ENCODE measurements at places on chromosomes 2 and 18.

DNA sequence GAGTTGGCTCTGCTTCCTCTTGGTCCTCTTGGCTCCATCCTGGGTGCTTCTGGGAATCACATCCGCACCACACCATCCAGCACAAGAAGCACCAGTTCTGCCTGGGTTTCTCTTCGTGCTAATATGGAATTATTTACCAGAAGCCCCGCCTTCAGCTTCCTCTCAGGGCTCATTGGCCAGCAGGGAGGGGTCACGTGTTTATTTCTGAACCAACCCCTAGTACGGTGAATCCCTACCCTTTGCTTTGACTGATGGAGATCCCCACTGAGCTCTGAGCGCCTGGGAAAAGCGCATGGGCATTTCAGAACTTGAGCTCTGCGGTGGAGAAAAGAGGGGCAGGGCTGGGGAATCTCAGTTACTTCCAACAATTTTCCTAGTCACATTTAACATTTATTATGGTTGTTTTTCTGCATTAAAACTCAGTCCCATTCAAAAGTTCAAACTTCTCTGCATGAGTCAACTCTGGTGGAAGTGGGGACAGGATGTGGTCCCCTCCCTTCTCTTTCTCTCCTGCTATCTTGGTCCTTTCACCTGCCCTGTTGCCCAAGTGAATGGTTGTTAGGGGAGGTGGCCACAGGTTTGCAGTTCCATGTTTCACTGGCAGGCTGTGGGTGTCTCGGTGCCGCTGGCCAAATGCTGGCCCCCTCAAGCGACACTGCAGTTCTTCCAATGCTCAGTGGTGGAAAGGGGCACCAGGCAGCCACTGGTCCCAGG is 76.4 kb upstream of the TTC39C start:
- H3K4me1 ChIP-seq = peaks cover 15% of the 10 kb centered on the region
- no peaks in the 10 kb centered on the region for H3K27me3 ChIP-seq
- no peak for DNase-seq
- H3K36me3 ChIP-seq = no peaks in the 10 kb centered on the region

- H3K4me1 ChIP-seq = peaks cover 28% of the 10 kb centered on the region
- DNase-seq = no peak
- H3K4me3 ChIP-seq = no peak overlapping the region
- H3K36me3 ChIP-seq = no peaks in the 10 kb centered on the region
- H3K27me3 ChIP-seq = no peaks in the 10 kb centered on the region
Measured at GRCh38 chr2:26542676-26543505, 65.0 kb upstream of the OTOF start.

- H3K4me1 ChIP-seq = peaks cover 23% of the 10 kb centered on the region
- H3K4me3 ChIP-seq = no peak overlapping the region
- no peaks in the 10 kb centered on the region for H3K27me3 ChIP-seq
- no peaks in the 10 kb centered on the region for H3K36me3 ChIP-seq
Measured at GRCh38 chr18:6682437-6683111, 46.9 kb upstream of the ARHGAP28 start.

- H3K27ac ChIP-seq = peak overlapping the region; percentile 40
- peaks cover 42% of the 10 kb centered on the region for H3K4me1 ChIP-seq
- H3K27me3 ChIP-seq = no peaks in the 10 kb centered on the region
- peaks cover 11% of the 10 kb centered on the region for H3K36me3 ChIP-seq
- no peak overlapping the region for H3K4me3 ChIP-seq
Measured at GRCh38 chr2:51025906-51026555, 5.9 kb downstream of the NRXN1 start.

GRCh38 chr18:35438480-35439234 is 59.1 kb downstream of the INO80C start:
- H3K4me1 ChIP-seq = peaks cover 5% of the 10 kb centered on the region
- H3K36me3 ChIP-seq = no peaks in the 10 kb centered on the region

GRCh38 chr2:178163395-178163794 is 30.9 kb upstream of the OSBPL6 start:
- H3K27me3 ChIP-seq = no peaks in the 10 kb centered on the region
- DNase-seq = no peak
- H3K27ac ChIP-seq = no peak overlapping the region
- H3K4me3 ChIP-seq = no peak overlapping the region

- no peaks in the 10 kb centered on the region for H3K27me3 ChIP-seq
- no peaks in the 10 kb centered on the region for H3K4me1 ChIP-seq
- H3K4me3 ChIP-seq = no peak overlapping the region
- no peak for DNase-seq
- H3K36me3 ChIP-seq = no peaks in the 10 kb centered on the region
Measured at GRCh38 chr2:102424754-102425153, 1.8 kb downstream of the IL18RAP start.

DNA sequence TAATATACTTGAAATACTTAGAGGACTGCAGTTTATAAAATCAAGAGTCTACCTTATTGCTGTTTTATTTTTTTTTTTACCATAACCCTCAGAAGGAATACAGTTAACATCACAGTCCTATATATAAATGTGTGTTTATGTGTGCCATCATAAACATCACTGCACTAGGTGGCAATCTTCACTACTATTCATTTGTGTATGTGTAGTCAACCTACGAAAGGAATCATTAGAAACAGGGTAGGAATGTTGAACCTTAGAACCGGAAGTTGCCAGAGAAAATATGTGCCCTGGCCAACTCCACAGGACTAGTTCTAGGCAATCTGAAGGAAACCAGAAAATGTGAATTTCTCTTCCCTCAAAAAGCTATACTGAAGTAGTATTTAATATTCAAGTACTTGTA is 3.4 kb downstream of the GEN1 start:
- peaks cover 28% of the 10 kb centered on the region for H3K4me1 ChIP-seq
- H3K27ac ChIP-seq = no peak overlapping the region
- no peak overlapping the region for H3K4me3 ChIP-seq
- peaks cover 13% of the 10 kb centered on the region for H3K36me3 ChIP-seq

DNA sequence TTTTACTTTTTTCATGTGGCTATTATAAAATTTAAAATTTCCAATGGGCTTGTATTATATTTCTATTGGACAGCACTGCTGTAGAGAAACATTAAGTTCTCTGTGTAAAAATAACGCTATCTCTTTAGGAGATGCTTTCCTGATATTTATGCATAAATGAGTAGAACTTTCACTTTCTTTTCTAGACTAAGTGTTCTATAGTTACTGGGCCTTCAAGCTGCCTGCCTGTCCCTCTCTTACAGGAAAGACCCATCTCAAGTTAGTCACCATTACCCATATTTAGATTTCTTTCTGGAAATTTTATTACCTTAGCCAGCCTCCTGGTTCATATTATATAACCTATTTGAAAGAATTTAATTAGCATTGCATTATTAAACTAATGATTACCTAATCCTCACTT is 4.8 kb downstream of the ITGA4 start:
- no peaks in the 10 kb centered on the region for H3K36me3 ChIP-seq
- H3K27ac ChIP-seq = no peak overlapping the region
- no peak overlapping the region for H3K4me3 ChIP-seq
- peaks cover 50% of the 10 kb centered on the region for H3K27me3 ChIP-seq
- H3K4me1 ChIP-seq = peaks cover 11% of the 10 kb centered on the region

GRCh38 chr2:23480957-23481797 is 96.2 kb downstream of the KLHL29 start:
- H3K36me3 ChIP-seq = no peaks in the 10 kb centered on the region
- H3K4me3 ChIP-seq = no peak overlapping the region
- peak; percentile 66 for DNase-seq
- H3K27me3 ChIP-seq = peaks cover 3% of the 10 kb centered on the region

DNA sequence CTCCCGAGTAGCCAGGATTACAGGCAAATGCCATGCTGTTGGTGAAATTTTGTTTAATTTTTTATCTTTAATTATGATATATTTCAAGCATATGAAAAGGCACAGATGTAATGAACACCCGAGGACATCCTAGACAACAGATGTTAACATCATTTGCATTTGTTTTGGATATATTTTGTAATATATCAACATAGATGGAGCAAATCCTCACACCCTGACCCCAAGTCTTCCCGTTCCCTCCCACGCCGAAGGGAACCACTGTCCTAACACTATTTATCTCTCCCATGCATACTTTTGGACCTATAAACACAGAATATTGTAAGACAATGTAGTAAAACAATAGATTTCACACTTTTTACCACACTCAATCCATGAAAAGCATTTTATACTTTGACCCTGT is 99.5 kb downstream of the GFPT1 start:
- DNase-seq = no peak
- no peak overlapping the region for H3K27ac ChIP-seq
- H3K4me3 ChIP-seq = no peak overlapping the region
- H3K4me1 ChIP-seq = no peaks in the 10 kb centered on the region

GRCh38 chr2:210620456-210620855 is 64.1 kb downstream of the CPS1 start:
- peaks cover 30% of the 10 kb centered on the region for H3K4me1 ChIP-seq
- peak overlapping the region; percentile 77 for H3K27ac ChIP-seq
- no peaks in the 10 kb centered on the region for H3K27me3 ChIP-seq
- H3K36me3 ChIP-seq = no peaks in the 10 kb centered on the region

DNA sequence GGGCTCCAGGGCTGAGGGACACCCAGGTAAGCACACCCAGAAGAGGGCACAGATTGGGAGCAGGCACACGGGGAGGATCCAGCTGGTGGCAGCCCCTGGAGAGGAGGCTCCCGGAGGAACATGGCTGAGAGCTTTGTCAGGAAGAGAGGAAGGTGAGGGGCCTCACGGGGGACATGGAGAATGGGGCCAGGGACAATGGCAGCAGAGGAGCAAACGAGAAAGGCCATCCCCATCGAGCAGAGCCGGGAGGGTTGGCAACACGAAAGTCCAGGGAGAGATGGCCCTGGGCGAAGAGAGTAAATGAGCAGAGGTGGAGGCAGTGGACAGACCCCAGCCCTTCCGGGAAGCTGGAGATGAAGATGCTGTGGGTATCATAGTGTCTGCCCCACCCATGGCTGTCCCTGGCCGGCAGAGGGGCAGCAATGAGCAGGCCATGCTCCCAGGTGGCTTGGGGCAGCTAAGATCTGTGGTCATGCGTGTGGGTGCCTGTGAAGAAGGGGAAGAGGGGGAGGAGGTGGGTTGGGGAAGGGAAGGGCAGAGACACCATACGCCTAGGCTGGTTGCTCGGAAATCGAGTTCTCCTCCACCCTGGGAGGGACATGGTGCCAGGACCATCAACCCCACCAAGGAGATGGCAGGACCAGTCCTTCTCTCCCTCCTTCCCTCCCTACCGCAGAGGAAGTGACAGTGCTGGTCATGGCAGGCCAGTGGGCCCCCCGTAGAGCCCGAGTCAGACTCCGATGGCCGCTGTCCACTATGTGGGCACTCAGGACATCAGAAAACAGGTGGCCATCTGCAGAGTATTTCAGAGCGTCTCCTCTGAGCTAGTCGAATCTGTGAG is 191.7 kb downstream of the NDUFA10 start:
- H3K36me3 ChIP-seq = no peaks in the 10 kb centered on the region
- no peak overlapping the region for H3K27ac ChIP-seq
- peaks cover 19% of the 10 kb centered on the region for H3K4me1 ChIP-seq
- no peak for DNase-seq
- no peaks in the 10 kb centered on the region for H3K27me3 ChIP-seq
- H3K4me3 ChIP-seq = no peak overlapping the region

GRCh38 chr2:219125886-219126270 is 34.7 kb downstream of the NHEJ1 start:
- no peaks in the 10 kb centered on the region for H3K36me3 ChIP-seq
- H3K4me3 ChIP-seq = no peak overlapping the region
- no peak overlapping the region for H3K27ac ChIP-seq
- no peaks in the 10 kb centered on the region for H3K27me3 ChIP-seq

GRCh38 chr2:145380436-145381017 is 860.6 kb upstream of the ZEB2 start:
- H3K4me3 ChIP-seq = no peak overlapping the region
- no peaks in the 10 kb centered on the region for H3K27me3 ChIP-seq
- H3K36me3 ChIP-seq = no peaks in the 10 kb centered on the region
- no peaks in the 10 kb centered on the region for H3K4me1 ChIP-seq
- no peak for DNase-seq

DNA sequence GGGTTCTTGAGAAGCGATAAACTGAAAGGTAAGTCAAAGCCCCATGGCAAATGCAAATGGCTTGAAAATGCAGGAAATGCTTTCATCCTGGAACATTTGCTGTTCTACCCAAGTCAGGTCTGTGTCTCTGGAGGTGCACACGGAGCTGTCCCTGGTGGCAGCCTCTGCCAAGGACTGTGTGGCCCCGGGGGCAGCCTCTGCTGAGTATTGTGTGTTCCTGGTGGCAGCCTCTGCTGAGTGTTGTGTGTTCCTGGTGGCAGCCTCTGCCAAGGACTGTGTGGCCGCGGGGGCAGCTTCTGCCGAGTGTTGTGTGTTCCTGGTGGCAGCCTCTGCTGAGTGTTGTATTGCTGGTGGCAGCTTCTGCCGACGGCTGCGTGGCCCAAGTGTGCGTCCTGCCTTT is 135.6 kb upstream of the ALKAL2 start:
- H3K4me1 ChIP-seq = peaks cover 6% of the 10 kb centered on the region
- H3K4me3 ChIP-seq = no peak overlapping the region
- no peak for DNase-seq

- H3K4me1 ChIP-seq = peaks cover 31% of the 10 kb centered on the region
- DNase-seq = peak; percentile 68
- H3K27me3 ChIP-seq = peaks cover 57% of the 10 kb centered on the region
- no peak within 1 kb of the TSS for H3K27ac ChIP-seq
Measured at GRCh38 chr2:224039080-224039769, at the start of gene SERPINE2. TSS of gene SERPINE2 (minus strand) at chr2:224039286. CDS start at chr2:224001900, 37,386 bp downstream.

DNA sequence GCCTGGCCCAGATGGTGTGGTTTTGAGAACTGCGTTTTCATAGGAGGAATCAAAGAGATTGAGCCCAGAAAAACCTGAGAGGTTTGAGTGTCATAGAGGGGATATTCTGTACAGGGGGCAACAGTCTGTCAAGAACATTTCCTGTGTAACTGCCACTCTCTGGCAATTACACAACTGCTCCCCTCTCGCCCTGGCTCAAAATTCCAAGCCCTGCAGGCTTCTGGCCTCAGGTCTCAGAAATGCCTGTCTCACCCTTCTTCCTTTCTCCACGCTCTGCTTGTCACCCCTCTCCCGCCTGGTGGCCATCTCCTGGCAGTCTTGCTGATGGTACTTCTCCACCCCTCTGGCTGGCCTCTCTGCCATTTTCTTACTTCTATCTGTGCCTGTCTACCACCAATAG is 4.0 kb downstream of the VAMP5 start:
- peaks cover 11% of the 10 kb centered on the region for H3K4me1 ChIP-seq
- no peaks in the 10 kb centered on the region for H3K36me3 ChIP-seq
- no peak for DNase-seq
- peaks cover 42% of the 10 kb centered on the region for H3K27me3 ChIP-seq
- H3K4me3 ChIP-seq = no peak overlapping the region
- H3K27ac ChIP-seq = no peak overlapping the region

DNA sequence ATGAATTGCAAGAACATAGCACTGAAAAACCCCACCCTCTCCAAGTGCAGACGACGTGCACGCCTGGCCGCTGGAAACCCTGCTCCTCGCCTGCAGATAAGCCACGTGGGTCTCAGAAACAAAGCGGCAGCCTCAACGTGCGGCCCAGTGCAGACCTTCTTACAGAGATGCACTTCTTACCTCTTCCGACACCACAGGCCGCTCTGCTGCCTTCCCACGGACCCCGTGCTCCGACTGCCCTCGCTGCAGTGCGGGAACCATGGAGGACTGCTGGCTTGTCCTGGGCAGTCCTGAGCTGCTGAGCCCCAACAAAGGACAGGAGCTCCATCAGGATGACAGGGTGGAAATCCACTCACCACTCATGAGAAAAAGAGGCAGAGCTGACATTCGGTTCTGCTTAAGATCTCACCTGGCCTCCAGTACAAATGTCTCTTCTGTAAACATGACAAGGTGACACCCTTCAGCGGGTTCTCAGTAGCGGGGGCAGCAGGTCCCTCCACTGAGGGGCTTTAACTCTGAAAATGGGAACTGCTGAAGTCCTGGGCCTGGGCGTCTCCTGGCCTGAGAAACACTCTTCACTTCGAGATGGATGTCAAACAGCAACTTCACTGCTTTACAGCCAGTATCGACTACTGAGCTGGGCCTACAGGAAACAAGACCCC is 6.2 kb downstream of the COPS9 start:
- H3K4me3 ChIP-seq = no peak overlapping the region
- no peak for DNase-seq
- peaks cover 6% of the 10 kb centered on the region for H3K4me1 ChIP-seq
- H3K36me3 ChIP-seq = peaks cover 63% of the 10 kb centered on the region
- H3K27me3 ChIP-seq = no peaks in the 10 kb centered on the region
- H3K27ac ChIP-seq = no peak overlapping the region

Data from WTC11 (cell line).